ENCODE measurements at places on chromosomes 5 and 9.
A peak's percentile ranks its signal among the peaks of the same experiment; 100 is the strongest.

- DNase-seq: no peak
These were observed 201.7 kb downstream of the GADD45G start for GRCh38 chr9:89806371-89807100.

- no peak for DNase-seq
These were observed 15.4 kb downstream of the CCNJL start for GRCh38 chr5:160297004-160297403.

- no peak for DNase-seq
These were observed 537 bp downstream of the MEIKIN start for GRCh38 chr5:131944702-131945550.

GRCh38 chr9:126452106-126452505, 125.5 kb downstream of the MVB12B start:
- no peak for DNase-seq

GRCh38 chr9:3756071-3756470, 230.3 kb upstream of the RFX3 start:
- DNase-seq: no peak

DNA sequence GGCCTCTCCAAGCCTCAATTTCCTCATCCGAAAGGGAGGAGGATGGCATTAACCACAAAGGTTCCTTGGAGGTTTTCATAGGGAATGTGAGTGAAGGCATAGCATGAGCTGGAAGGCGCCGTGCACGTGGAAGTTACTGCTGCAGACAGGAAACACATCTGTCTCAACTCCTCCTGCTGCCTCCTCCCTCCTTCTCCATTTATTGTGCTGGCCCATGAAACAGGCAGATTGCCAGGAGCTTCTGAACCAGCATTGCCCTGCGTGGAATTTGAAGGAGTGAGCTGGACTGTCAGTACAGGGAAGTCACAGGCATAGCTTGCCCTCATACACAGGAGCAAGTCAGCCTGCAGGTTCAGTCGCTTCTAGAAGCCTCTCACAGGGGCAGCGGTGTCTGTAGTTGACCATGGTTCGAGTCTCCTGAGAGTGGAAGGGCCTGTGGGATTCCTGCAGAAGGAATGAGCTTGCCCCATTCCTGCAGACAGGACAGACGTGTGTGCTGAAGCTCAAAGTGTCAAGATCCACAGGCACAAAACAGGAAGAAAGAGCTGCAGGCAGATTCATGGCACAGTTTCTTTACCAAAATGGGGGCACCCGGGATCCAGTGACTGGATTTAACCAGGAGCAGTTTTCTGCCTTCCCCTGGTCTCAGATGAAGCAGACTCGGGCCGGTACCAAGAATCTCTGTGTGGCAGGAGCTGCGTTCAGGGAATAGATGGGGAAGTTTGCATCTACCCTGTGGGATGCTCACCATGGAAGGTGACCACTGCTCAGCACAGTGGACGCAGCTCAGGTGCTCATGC, 48.7 kb upstream of the CTSL start:
- DNase-seq: no peak

DNA sequence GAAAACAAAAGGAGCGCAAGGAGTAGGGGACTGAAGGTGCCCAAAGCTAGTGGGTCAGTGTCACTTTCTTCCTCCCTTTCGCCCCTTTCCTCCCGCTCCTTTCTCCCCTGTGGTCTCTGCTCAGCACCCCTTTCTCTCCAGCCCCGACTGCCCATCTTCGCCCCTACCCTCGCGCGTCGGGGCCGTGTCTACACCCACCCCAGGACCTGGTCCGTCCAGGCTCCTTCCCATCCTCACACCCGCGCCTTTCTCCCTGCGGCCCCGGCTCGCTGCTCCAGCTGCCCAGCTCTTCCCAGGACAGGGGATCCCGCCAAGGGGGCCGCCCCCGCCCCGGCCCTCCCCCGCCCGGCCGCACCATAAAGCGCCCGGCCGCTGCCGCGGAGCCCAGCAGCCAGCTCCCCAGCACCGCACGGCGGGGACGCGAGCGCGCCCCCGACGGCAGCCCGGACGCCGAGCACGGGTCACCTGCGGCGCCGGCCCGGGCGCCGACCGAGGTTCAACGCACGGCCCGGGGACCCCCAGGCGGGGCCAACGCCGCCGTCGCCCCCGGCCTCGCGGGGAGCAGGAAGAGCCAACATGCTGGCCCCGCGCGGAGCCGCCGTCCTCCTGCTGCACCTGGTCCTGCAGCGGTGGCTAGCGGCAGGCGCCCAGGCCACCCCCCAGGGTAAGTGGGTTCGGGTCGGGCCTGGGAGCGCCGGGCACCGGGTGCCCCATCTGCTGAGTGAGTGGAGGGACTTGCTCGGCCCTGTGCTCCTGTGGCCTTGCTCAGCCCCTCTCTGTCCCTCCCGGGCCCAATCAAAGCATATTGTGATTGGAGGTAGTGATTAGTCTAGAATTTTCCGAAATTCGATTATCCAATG, at the start of gene THBS4:
THBS4 (plus strand) TSS at position 387 of the 860 bp plus-strand sequence; CDS start at position 577, 190 bp downstream.
- DNase-seq: no peak

DNA sequence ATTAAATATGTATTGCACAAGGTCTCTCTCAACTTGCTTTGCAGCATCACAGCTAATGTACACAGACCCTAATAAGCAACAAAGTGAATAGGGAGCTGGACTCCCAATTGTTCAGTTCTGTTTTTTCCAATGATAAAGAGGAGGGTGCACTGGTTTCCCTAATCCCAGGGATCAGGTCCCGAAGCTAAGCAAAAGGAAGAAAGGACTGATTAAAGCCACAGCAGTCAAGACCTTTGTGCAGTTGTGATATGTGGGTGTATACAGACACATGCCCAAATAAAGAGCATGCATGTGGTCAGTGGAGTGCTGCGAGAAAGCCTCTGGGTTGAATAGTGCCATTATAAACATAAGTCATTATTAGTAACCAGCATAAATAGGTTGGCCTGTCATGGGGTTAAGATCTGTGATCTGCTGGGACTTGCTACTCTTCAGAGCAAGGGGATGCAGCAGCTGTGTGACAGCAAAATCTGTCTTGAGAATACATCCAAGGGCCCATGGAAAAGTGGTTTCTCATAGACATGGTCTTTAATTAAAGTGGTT, 1863.1 kb upstream of the WWC1 start:
- DNase-seq: no peak

GRCh38 chr5:149618581-149619248, 37.4 kb downstream of the ARHGEF37 start:
- DNase-seq: no peak

DNA sequence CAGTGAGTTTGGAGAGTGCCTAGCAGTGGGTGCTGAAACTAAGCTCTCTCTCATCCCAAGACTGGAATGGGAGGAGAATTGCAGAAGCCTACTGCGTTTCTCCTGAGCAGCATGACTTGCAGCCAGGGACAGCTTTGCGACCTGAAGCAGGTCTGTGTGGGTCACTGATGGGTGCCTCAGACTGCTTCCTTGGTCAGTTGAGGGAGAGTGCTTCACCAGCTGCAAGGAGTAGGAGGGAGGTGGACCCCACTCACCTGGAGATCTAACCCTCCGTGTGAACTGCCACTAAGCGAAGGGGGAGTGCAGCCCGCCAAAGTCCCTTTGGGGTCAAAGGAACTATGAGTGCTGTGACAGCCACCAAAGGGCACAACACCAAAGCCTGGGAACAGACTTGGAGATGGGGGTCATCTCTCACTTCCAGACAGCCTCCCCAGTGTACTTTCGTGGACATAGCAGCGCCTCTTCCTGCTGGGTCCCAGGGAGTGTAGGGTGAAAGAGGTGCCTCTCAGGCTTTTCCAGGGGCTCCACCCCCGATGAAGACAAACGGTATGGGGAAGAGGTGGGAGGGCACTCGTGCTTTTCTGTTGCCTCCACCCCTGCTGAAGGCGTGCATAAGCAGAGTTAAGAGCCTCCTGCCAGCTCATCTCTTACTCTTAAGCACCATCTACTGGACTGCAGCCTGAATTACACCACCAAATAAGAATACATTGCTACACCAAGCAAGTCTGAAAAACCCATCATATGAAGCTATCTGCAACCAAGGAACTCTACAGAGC, 34.3 kb upstream of the MACIR start:
- peak; percentile 46 for DNase-seq

GRCh38 chr5:133269691-133270090, 217.9 kb downstream of the HSPA4 start:
- no peak for DNase-seq

DNA sequence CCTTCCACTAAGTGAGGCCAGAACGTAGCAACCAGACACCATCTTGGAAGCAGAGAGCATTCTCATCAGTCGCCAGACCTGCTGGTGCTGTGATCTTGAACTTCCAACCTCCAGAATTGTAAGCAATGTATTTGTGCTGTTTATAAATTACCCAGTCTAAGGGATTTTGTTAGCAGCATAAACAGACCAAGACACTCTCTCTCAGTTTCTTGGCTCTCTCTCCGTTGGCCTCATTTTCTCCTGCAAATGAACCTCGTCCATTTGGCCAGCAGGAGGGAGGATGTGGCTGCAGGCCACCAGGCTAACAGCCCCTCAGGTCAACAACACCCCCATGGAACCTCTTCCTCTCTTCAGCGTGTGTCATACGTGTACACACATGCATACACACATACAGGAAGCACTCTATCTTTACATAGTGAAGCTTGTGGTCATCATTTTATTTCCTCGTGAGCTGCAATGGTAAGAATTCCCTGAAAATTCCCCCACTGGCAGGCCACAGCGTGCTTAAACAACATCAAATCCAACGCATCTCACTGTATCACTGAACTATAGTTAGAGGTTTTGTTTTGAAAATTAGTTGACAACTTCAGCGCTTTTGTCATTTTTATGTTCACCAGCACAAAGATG, 62.8 kb upstream of the PPP1R26 start:
- no peak for DNase-seq

GRCh38 chr5:6228257-6229250, 149.8 kb downstream of the MED10 start:
- DNase-seq: no peak

DNA sequence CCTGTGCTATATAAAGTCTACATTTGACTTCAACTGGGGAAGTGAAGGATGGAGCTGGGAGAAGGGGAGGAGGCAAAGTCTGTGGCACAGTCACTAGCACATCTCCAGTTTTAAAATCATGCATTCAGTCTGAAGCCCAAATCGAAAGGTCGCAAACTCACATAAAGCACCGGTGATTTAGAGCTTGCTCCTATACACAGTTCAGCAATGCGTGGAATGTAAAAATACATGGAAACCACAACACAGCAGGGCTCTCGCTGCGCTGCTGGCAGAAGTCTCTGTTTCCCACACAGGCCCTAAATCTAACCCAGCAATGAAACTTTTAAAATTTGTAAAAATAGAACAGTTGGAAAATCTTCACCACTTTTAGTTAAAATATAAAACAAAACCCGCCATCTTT, 68.2 kb downstream of the EBF1 start:
- no peak for DNase-seq

GRCh38 chr9:134827559-134827958, 53.1 kb upstream of the FCN2 start:
- DNase-seq: no peak

DNA sequence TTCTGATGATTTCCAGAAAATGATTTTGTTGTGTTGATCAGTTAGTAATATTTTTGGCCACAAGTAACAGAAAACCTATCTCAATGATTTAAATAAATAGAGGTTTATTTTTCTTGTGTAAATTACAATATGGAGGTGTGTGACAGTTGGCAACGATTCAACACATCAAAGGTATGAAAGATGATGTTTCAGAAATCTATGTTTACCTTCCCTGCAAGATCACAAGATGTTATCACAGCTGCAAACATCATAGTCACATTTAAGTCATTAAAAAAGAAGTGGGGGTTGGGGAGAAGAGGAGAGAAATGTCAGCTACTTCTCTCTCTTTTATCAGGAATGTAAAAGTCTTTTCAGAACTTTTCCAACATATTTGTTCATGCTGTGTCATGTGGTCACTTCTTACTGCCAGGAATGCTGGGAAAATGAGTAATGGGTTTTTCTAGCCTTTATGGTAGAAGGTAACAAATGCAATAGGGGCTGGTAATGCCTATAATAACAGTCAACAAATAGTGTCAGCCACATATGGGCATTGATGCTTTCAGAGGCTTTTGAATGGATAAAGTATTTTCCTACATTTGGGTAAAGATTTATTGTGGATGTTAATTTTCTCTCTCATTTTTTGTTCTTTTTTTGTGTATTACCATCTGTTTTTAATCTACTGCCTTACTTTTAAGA, 742.7 kb downstream of the TLE1 start:
- no peak for DNase-seq

DNA sequence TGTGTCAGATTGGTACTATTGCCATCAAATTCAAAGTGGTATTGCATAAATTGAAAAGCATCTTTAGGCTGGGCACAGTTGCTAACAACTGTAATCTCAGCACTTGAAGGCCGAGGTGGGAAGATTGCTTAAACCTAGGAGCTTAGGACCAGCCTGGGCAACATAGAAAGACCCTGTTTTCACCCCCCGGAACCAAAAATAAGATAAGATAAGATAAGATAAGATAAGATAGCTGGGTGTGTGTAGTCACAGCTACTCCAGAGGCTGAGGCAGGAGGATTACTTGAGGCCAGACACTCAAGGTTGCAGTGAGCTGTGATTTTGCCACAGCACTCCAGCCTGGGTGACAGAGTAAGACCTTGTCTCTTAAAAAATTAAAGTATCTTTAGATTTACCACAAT, 297.9 kb upstream of the SEMA6A start:
- no peak for DNase-seq

GRCh38 chr9:108478431-108479332, 377.1 kb downstream of the ACTL7B start:
- peak; percentile 83 for DNase-seq

DNA sequence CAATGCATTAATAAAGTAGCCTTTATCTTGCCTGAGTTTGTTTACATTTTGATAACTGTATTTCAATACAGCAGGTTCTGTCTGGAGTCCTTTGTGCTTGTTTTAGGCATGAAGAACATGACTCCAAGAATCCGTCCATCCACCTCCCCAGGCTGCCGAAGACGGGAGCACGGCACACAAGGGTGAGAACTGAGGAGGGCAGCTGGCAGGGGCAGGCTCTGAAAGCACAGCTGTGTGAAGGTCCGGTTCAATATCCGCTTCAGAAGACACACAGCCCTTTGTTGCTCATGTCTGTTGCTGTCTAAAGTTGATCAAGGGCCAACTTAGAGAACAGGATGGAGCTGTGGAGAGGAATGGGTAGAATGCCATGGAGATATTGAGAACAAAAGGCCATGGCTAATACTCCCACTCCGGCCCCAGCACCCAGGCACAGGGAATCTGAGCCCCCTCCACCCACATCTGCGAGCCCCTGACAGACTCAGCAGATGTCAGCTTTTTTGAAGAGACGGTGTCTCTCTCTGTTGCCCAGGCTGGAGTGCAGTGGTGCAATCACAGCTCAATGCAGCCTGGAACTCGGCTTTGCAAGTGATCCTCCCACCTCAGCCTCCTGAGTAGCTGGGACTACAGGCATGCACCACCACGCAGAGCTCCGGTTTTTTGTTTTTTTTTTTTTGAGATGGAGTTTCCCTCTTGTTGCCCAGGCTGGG, 58.5 kb upstream of the GNE start:
- no peak for DNase-seq

DNA sequence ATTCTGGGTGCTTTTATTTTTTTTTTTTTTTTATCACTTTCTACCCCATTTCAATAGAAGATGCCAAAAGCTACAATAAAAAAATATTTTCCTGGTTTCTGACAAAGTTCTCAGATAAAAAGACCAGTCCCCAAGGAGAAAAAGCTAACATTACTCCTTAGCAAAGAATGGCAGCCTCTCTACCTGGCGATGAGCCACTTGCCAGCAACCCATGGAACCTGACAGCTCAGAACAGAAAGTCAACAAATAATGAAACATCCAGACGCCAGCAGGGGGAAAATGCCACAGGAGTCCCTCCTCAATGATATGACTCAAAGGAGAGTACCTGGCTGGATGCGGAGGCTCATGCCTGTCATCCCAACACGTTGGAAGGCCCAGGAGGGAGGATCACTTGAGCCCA, 123.2 kb downstream of the MYO10 start:
- no peak for DNase-seq

GRCh38 chr5:174398171-174398570, 326.2 kb upstream of the MSX2 start:
- DNase-seq: no peak

All from AG09309 (cell line).